Stimulated activated CD4-positive, alpha-beta T cell treated with anti-CD3 and anti-CD28 coated beads, TNF-alpha, amount 100 ng/mL, for 24 hours (primary cell): ENCODE measurements at places on chromosomes 6 and 20.

- DNase-seq, result no peak
These were observed 84.0 kb upstream of the ZNF217 start for GRCh38 chr20:53677447-53678314.

GRCh38 chr6:170152989-170153388 lies 137.9 kb downstream of the DLL1 start:
- DNase-seq, result no peak

- no peak for DNase-seq
These were observed 139.4 kb downstream of the RNGTT start for GRCh38 chr6:88823998-88824397.

DNA sequence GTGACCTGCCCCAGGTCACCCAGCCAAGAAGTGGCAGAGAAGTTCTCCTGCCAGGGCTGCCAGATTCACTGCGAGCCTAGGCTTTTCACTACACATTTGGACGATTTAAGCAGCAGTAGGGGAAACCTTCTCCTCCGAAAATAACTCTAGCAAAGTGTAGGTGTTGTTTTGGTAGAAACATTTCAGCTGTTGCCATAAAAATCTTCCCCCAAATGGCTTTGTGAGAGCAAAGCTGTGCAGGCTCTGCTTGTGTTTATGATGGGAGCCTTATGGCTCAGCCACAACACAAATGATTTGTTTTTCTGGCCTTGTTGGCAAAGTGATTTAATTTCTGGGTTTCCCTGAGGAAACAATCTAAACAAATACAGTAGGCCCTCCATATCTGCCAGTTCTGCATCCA lies 81.8 kb downstream of the PLCB4 start:
- no peak for DNase-seq

DNA sequence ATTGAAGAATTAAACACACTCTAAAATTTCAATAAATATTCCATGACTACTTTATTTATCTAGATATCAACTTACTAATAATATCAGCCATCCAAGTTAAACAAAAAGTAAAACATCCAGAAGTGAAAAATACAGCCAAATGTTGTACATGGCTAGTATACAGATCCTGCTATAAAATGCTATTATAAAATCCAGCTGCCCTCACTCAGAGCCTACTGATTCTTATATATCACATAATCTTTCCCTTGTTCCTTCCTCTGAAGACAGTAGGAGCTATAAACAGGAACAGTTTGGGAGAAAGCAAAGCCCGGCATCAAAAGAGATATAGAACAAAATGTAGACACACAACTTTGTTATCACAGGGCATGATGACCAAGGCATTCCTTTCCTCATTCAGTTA lies 212.9 kb downstream of the PLCB4 start:
- no peak for DNase-seq

DNA sequence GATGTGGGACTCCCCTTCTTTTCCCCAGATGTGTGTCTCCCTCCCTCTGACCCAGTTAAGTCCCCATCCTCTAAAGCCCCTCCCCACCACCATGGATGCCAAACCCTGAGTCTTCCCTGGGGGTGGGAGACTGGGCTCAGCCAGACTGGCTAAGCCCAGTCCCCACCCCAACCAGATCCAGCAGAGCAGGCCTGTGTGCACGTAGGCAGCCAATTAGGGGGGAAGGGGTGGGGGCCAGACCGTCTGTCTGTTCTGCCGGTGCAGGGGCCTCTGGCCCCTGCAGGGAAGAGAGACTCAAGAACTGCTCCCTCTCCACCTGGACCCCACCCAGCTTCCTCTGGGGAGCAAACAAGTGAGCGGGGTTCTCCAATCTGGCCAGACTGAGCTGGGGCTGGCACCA lies 605 bp downstream of the COX4I2 start:
- DNase-seq, result no peak

DNA sequence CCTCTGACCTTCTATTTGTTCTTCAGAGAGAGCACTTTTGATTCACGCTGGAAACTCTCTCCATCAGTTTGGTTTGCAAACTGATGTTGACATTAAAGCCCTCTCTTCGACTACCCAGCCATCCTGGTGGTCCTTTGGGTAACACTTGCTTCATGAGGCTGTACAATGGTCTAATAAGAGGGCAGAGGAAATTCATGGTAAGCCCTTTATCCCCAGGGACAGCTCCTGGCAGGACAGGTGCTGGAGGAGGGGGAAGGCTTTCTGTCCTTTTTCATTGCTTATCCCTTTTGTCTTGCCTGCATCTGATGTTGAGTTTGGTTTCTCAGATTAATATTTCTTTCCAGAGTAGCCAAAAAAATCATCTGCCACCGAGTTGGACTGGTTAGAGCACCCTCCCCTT lies 52.1 kb upstream of the CD93 start:
- no peak for DNase-seq

- DNase-seq, result no peak
These were observed 347.7 kb downstream of the BCKDHB start for GRCh38 chr6:80454197-80454596.
